ENCODE measurements at places on chromosomes 6 and 20. TPM values are rescaled to one million over a fixed set of nuclear protein-coding genes. Genes with fewer than 3 reads are reported as not detected.

The XKR7 gene
- 2.3 TPM for total RNA-seq

The GNAS-AS1 gene
- total RNA-seq = 13.4 TPM

The CFAP61 gene
- total RNA-seq = 0.18 TPM

The ARMH2 gene
- total RNA-seq = not detected

The C6orf58 gene
- total RNA-seq = not detected

The OOEP gene
- total RNA-seq = 0.87 TPM

The POLH gene
- total RNA-seq = 17.5 TPM

The HDGFL1 gene
- total RNA-seq = not detected

The RAET1L gene
- not detected for total RNA-seq

The TMEM170B gene
- 5.4 TPM for total RNA-seq

The PHACTR3 gene
- 0.30 TPM for total RNA-seq

GRCh38 chr20:35991142-35991771 lies 22.9 kb downstream of the CNBD2 start:
- peak; percentile 36 for DNase-seq

DNA sequence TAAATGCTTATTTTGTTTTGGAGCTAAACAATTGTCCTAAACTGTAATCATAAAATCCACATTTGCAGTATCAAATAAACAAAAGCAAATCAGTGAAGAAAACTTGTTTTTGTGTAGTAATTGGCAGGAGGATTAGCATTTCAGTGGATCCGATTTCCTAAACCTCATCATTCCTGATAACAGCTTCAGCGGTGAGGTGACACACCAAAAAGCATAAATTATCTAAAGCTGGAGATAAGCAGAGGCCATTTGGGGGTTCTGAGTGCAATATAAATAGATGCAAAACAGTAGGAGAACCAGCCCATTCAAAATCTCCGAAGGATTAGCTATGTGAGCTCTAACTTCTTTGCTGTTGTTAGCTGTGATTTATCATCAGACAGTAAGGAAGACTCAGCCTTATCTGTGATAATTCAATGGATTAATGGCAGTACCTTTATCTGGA lies 235.8 kb downstream of the EPHA7 start:
- no peak for DNase-seq

DNA sequence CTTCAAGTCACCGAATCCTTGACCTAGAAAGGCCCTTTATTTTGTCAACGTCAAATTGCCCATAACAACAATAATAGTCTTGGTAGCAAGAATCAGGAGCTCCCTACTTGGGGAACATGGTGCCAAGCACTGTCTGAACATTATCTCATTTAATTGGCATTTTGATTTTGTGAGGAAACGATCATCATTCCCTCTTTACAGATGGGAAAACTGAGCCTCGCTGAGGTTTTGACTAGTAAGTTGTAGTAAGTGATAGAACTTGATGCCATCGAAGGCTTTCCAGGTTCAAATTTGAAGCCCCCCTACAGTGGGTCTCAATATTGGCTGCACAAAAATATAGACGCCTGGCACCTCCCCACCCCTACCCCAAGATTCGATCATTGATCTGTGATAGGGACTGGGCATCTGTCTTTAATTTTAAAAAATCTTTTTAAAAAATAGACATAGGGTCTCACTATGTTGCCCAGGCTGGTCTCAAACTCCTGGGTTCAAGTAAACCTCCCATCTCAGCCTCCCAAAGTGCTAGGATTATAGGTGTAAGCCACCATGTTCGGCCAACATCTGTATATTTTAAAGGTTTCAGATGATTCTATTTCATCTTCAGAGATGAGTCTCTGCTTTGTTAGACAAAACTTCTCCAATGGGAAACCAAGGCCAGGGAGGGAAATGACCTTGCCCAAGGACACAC lies 36.7 kb downstream of the HNF4A start:
- DNase-seq = no peak

DNA sequence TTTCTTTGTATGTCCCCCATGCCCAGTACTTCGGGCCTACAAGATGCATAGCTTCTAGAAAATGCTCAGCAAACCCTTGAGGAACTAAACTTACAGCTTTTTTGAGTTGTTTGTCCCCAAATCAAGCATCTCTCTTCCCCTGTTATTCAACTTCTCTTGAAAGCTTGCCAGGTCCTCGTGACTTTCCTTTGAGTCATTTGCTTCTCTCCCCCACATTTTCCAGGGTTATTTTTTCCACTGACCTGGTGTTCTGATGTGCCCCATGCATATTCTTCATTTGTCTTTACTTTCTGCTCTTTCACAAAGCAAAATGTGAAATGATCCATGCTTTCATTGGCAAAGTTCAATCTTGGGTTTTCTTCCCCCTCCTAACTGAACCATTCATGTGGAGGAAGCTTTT lies 204.8 kb downstream of the TFAP2A start:
- DNase-seq = no peak

- no peak for DNase-seq
These were observed 107.4 kb upstream of the FRMD1 start for GRCh38 chr6:168186438-168186837.

DNA sequence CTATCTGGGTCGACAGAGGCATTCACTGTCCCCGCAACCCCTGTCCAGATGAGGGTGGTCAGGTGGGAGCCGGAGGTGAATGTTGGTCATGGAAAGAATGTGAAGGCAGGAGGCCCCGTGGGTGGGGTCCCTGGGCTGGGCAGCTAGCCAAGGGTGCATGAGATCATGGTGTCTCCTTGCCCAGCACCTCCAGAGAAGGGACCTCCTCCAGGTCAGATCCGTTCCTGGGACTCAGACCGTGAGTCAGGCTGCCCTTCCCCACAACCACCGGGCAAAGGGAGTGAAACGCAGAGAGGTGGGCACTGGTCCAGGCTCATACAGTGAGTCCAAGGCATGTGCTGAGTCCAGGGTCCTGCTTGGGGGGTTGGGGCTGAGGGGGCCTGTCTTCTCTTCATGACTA lies 3.5 kb downstream of the FOXS1 start:
- no peak for DNase-seq

DNA sequence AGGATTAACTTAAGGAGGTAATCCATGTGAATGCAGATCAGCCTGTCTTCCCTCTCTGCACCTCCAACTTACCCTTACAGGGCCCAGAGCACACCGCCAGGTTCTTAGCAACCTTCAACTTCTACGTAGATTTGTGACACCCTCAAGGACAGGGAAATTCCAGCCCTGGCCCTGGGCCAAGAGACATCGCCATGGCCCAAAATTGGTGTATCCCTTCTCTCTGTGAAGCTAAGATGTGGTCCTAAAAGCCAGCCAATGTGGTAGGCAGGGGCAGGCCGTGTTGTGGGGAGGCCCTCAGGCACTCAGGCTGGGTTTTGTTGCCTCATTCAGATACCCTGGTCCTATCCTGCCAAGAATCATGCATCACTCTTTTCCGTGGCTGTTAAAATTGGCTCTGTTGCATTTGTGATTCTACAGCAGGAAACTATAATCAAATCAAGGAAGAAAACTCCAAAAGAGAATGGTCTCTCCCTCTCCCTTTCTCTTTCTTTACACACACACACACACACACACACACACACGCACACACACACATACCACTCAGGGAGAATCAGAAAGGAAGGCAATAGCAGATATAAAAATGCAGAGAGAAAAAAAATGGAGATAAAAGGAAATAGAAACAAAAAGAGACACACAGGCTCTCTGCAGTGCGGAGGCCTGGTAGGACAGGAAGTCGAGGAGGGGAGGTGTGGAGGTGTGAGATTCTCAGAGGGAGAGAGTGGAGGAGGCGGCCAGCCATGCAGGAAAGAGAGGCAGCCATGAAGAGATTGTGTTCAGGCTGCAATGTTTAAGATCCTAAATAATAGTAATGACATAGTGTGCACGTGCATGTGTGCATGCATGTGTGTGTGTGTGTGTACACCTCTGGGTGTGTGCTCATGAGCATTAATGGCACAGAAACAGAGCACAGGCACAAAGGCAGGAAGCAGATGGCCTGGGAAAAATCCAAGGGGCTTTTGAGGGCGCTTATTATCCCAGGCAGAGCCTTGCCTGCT lies 201.8 kb upstream of the LRFN2 start:
- DNase-seq = no peak

DNA sequence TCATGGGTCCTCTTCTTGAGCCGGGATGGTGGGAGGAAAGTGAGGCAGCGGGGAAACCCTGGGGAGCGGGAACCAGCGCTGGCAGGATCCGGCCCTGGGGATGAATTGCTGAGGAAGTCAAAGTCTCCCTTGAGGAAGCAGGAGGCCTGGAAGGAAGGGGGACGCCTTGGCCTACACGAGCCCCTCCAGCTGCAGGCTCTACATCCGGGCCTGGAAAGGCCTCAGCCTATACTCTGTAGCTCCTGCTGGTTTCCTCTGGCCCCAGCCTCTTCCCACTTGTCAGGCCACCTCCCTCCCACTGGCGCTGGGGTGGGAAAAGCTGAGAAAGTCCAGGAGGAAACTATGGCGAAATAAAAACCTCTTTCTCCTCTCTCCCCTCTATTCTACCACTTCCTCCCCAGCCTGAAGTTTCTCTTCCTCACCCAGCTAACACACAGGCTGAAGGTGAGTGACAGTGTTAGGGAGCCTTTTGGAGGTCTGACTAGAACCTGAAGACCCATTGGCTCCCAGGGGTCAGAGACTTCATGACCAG lies 14.9 kb downstream of the TREML2 start:
- DNase-seq = no peak

GRCh38 chr6:170108890-170109587 lies 181.8 kb downstream of the DLL1 start:
- no peak for DNase-seq

- DNase-seq = no peak
These were observed 31.6 kb upstream of the PRL start for GRCh38 chr6:22328474-22328873.

- DNase-seq = peak; percentile 89
These were observed 394 bp downstream of the AKAP12 start for GRCh38 chr6:151240036-151240685.

GRCh38 chr6:41791984-41792383 lies 4.5 kb downstream of the TOMM6 start:
- no peak for DNase-seq

DNA sequence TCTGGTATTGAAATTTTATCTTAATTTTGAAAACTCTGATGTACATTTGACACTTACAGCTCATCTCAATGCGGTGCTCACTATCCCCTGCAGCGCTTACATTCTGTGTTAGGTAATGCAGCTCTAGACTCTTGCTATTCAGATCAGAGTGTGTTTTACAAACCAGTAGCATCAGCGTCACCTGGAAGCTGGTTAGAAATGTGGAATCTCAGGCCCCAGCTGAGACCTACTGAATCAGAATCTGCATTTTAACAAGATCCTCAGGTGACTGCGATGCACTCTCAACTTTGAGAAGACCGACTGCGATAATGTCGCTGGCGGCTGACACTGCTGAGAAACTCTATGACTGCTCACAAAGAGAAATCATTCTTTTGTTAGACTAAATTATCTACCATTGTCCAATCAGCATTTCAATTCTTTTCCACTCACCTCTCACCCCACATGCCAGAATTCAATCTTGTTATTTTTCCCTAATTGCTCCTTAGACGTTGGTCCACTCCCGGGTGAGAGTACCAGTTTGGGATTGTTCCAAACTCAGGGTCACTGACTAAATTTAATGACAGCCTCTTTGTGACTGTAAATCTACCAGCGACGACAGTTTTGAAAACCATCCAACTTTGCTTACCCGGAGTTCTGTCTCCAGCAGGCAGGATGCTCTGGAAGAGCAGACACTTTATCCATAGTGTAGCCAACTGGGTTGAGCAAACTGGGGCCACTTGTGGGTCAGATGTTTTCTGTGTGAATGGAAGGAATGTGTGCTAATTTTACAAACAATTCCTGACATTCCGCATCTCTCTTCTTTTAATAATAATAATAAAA lies 140.1 kb upstream of the BTBD3 start:
- DNase-seq = no peak

DNA sequence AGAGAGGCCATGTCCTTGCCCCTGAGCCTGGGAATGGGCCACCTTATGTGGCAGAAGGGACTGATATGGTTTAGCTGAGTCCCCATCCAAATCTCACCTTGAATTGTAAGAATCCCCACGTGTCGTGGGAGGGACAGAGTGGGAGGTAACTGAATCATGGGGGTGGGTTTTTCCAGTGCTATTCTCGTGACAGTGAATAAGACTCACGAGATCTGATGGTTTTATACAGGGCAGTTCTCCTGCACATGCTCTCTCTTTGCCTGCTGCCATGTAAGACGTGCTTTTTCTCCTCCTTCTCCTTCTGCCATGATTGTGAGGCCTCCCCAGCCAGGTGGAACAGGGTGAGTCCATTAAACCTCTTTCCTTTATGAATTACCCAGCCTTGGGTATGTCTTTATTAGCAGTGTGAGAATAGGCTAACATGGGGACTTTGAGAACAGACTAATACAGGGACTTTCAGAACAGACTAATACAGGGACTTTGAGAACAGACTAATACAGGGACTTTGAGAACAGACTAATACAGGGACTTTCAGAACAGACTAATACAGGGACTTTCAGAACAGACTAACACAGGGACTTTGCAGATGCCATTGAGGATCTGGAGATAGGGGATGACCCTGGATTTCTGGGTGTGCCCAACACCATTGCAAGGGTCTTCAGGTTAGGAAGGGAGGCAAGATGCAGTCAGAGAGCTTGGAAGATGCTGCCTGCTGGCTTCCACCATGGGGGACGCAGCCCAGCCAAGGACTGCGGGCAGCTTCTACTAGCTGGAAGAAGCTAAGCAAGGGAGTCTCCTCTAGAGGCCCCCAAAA lies 86.9 kb downstream of the RAMACL start:
- DNase-seq = no peak

- DNase-seq = no peak
These were observed 292.8 kb downstream of the FRK start for GRCh38 chr6:115767931-115768330.

DNA sequence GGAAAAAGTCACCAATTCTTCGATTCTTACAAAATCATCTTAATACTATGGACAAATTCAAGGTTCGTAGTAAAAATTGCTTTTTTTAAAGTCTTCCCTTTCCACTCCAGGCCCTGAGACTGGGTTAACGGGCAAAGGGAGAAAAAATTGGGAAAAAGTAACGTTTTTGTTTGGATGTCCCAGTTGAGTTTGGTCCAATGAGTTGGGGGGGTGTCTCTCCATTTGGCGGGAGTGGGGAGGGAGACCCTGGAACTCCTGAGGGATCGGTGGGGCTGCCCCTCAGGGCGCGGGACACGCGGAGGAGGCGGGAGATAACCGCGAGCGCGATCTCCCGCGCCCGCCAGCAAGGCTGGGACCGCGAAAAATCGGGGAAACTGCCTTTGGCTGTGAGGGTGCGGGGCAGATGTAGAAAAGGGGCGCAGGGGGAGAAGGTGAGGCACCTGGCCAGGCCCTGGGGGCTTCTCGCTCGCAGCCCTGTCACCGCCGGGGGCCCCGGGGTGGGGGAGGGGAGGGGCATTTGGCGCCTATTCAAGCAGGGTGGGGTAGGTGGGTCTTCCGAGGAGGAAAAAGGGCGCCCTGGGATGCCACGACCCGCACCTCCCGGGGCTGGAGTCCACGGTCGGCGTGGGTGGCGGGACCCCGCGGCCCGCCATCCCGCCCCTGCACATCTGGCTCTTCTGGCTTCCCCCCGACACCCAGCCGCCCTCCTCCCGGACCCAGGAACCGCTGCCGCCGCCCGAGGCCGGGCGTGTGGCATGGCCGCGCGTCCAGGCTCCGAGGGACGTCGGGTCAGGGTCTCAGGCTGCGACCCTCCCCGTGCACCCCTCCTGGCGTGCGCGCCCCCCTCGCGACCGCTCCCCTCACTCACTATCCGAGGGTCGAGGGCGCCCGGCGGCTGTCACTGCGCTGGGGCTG lies 595 bp downstream of the FBXO5 start:
- no peak for DNase-seq
